ENCODE measurements at places on chromosomes 6 and 20.

- no peak for DNase-seq
These were observed 302.7 kb upstream of the TFAP2D start for GRCh38 chr6:50410579-50410978.

- DNase-seq: no peak
These were observed 281.3 kb downstream of the BMP7 start for GRCh38 chr20:56985066-56985685.

DNA sequence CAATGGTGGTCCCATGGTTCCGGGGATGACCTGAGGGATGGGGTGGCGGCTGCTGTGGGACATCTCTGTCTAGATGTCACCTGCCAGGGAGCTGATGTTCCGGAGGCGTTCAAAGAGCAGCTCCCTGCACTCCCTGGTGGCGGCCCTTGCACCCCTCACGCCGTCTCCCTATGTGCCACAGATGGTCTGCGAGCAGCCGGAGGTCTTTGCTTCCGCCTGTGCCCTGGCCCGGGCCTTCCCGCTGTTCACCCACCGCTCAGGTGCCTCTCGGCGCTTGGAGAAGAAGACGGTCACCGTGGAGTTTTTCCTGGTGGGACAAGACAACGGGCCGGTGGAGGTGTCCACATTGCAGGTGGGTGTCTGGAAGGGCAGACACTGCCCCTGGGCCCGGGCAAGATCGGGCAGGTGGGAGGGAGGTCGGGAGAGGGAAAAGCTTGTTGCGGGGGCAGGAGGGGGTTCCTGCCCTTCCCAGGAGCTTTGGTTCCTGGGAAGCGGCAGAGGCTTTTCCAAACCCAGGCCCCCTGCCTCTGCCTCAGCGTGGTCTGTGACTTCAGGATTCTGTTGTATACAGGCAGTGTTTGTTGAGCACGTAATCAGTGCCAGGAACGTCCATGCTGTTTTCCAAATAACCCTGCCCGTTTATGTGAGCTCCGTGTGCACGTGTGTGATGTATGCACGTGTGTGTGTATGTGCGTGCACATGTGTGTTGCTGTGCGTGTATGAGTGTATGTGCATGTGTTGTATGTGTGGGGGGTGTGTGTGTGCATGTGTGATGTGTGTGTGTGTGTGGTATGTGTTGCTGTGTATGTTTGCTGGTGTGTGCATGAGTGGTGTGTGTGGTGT lies 1.9 kb downstream of the NPEPL1 start:
- no peak for DNase-seq

DNA sequence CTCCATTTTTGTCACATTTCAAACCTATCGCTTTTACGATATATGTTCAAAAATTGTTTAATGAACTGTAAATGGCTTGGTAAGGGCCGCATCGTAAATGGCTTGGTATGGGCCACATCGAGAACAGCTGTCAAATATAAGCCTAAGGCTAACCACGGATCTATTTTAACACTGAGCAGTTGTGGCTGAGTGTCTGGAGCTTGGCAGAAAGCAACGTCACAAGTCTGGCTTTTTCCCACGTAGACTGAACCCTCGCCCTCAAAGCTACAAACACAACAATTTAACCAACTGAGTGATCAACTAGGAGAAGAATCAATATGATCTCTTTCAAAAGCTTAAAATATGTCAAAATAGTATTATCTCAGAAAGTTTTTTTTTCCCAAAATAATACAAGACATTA lies 71.4 kb upstream of the PRSS16 start:
- DNase-seq: no peak

DNA sequence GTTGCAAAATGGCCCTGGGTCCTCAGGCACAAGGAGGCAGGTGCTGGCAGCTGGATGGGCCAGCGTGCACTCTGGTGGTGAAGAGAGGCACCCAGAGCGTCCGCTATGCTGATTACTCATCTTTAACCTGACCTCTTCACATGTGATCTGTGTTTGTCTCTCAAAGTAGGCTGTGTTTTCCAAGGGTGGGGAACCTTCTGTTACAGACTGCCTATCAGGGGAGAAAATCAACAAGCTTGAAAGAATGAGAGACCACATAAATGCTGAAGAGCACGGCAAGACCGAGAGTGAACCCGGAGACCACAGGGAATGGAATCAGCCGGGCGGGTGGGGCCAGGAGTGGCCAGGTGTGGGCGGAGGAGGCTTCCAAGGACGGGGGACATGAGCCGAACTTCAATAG lies 16.2 kb downstream of the BNIP5 start:
- no peak for DNase-seq
